ENCODE measurements at places on chromosomes 2 and 18.

DNA sequence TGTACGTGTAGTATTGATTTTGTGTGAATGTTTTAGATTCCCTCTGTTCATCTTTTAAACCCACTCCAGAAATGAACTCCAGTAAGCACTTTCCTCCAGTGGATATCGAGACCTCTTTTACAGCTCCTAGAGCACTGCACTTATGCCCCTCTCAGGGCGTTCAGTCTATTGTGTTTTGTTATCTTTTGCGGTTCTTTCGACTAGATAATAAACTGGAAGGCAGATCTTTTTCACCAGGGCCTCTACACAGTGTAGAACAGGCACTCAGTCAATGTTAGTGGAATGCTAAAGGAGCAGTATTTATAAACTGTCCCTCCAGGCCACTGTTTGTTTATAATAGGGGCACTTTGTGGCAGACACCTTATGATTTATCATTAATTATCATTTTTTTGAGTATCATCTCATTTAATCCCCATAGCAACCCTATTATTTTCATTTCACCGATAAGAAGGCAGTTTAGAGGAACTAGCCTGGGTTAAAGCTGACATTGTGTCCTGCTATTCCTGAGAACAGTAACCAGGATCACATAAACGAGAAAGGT, 742 bp upstream of the SOS1 start:
- DNase-seq, result no peak

DNA sequence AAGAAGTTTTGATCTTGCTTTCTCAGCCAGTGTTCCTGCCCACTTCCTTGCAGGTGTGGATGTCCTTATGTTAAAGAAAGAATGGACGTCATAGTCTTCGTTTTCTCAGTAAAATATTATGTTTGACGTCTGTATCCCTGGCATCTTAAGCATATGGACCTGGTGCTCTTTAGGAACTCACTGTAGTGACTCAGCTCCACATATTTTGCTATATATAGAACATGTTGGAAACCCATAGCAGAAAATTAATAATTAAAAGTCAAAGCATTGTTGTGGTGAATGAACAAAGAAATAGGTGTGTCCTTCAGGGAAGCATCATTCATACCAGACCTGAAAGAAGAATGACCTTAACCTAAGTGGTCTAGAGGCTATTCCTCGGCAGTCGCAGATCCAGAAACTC, 196.1 kb downstream of the MCFD2 start:
- no peak for DNase-seq

- DNase-seq, result no peak
These were observed 23.6 kb downstream of the MALT1 start for GRCh38 chr18:58694720-58695468.

GRCh38 chr2:138276339-138276738, 225.2 kb upstream of the SPOPL start:
- DNase-seq, result no peak

- no peak for DNase-seq
These were observed 74.4 kb downstream of the MAP3K20 start for GRCh38 chr2:173150087-173150486.

DNA sequence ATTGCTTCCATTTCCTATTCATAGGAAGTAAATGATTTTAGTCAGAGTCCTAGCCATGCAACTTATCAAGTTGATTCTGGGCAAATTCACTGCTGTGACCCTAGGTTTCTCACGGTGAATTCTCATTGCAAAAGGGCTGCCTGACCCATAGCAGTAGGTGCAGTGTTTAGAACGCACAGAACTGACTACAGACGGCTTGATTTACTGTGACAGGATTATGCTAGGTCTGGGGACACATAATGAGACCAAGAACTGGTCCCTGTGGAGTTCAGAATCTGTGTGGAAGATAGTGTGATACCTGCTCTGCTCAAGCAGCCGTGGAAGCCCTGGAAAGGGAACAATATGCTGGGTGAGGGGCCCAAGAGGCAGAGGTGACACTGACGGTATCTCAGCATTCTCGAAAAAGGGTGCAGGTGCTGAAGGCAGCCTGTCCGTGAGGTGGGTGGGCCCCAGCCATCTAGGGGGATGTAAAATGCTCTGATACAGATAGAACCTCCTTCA, 46.4 kb downstream of the ABCG8 start:
- DNase-seq, result no peak

GRCh38 chr2:44267796-44268648, 7.3 kb upstream of the SLC3A1 start:
- no peak for DNase-seq

GRCh38 chr2:223469270-223470046, 132.7 kb downstream of the SCG2 start:
- DNase-seq, result no peak

GRCh38 chr18:24989760-24990593, 362.0 kb downstream of the ZNF521 start:
- DNase-seq, result no peak

- DNase-seq, result no peak
These were observed 464.5 kb downstream of the IRS1 start for GRCh38 chr2:226334981-226335720.

GRCh38 chr2:64359892-64360657, 93.9 kb upstream of the LGALSL start:
- no peak for DNase-seq

DNA sequence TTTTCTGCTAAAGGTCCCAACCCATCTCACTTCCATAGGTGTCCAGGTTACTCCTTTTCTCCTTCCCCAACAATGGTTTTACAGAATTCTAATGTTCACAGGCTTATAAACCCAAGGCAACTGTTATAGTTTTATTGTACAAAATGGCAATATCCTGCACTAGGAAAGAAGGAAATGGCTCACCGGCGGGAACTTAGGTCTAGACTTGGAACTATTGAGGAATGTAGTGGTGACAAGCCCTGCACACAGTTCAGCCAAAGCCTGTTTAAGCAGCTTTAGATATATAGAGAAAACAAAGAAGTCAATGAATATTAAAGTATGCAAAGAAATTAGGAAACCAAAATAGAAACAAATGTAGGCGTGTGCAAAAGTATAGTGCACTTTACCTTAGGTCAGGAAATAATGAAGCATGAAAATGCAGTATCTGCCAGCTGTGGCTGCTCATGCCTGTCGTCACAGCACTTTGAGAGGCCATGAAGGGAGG, 22.7 kb upstream of the KCNG3 start:
- no peak for DNase-seq

GRCh38 chr2:763766-764525, 86.7 kb upstream of the TMEM18 start:
- DNase-seq, result no peak

- peak; percentile 100 for DNase-seq
These were observed 495.1 kb upstream of the TCF4 start for GRCh38 chr18:56083097-56083521.

DNA sequence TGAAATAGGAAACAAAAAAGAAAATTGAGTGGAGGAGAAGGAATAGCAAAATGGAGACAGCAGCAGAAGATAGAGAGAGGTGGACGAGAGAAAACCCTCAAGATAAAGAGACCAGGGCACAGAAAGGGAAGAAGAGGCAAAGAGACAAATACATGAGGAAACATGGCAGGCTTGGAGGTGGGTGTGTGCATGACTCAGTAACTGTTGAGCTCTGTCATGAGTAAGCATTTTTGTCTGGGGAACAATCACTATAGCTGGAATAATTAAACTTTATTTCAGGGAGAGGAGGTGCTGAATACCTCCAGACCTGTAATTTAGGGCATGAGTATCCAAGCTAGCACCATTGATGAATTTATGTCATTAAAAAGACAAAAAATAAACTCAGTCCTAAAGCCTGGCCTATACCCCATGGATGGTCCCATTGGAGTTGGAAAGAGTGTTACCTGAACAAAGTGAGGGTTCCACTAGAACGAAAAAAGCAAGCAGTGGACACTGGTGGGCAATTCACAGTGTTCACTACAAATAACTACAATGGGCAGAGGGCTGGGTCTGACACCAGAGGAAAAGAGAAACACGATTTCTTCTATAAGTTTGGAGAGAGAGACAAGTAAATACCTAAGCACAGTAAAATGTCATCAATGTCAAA, 145.5 kb downstream of the ADCYAP1 start:
- DNase-seq, result no peak

- no peak for DNase-seq
These were observed 11.8 kb downstream of the NEU4 start for GRCh38 chr2:241820625-241821384.

DNA sequence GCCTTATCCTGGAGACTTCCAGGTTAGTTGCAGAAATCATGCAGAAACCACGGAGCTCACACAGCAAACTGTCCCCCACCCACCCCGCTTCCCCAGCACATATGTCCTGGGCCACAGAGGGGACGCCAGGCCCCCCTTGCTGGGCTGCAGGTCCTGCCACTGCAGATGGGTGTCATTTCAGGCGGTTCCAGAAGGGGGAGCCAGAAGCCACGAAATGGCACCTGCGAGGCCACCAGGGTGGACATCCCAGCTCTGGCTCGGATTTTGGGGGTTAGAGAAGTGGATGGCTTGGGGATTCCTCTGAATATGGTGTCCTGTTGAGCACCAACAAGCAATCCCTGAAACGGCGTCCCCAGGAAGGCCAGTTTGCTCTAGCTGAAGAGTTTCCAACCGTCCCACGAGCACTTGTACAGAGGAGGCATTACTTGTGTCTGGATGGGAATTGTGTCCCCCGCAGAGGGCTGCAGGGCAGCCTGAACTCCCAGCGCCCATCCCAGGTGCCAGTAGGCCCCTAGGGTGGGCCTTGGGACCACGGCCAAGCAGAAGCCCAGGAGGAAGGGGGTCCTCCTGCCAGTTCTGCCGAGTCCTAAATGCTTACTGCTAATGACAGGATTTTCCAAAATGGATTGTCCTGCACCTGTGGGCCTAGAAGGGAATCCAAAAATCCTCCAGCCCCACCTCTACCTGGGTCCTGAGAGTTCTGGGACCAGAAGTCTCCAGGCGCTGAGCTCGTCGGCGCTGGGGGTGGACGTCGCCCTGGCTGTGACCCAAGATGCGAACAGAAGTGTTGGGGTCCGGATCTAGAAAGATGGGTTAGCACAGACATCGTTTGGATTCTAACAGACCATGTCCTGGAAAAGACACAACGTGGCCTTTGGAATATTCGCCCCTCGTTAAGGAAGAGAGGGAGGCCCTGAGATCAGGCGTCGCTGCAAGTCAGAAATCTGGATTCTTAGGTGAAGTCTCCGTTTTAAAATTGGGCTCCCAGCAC, 14.6 kb upstream of the NFATC1 start:
- DNase-seq, result peak; percentile 77

DNA sequence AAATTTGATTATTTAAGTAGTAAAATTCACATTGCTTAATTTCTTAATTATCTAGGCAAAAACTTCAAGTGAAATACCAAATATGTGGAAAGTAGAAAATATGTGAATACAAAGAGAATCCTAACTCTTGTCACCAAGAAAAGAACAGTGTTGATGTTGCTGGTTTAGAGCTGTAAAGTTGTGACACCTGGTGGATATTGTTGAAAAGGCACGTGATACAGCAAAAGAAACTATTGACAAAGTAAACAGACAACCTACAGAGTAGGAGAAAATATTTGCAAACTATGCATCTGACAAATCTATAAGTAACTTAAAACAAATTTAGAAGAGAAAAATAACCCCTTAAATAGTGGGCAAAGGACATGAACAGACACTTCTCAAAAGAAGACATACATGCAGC, 25.6 kb upstream of the ZC3H15 start:
- peak; percentile 49 for DNase-seq

DNA sequence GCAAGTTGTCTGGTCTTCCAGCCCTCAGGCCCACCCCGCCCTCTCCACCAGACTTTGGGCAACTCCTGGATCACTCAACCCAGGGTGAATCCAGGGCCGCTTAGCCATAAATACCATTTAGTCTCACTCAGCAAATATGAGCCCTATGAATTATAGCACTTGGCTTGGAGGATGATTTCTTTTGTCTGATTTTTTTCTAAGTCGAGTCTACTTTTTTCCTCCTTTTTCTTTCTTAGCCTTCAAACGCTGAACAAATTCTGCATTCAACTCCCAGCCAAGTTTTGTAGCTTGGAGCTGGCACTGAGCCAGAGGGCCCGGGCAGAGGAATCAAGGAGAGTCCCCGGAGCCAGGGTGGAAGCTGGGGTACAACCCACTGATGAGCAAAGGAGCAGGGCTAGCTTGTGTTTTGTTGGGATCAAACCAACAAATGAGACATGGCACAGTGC, 48.7 kb downstream of the SERTAD2 start:
- DNase-seq, result peak; percentile 75

GRCh38 chr2:104598636-104599035, 255.3 kb upstream of the POU3F3 start:
- DNase-seq, result no peak

- peak; percentile 9 for DNase-seq
These were observed 6.6 kb downstream of the ERFE start for GRCh38 chr2:238165288-238165921.

GRCh38 chr2:85314884-85315242, 12.9 kb downstream of the TGOLN2 start:
- DNase-seq, result no peak

DNA sequence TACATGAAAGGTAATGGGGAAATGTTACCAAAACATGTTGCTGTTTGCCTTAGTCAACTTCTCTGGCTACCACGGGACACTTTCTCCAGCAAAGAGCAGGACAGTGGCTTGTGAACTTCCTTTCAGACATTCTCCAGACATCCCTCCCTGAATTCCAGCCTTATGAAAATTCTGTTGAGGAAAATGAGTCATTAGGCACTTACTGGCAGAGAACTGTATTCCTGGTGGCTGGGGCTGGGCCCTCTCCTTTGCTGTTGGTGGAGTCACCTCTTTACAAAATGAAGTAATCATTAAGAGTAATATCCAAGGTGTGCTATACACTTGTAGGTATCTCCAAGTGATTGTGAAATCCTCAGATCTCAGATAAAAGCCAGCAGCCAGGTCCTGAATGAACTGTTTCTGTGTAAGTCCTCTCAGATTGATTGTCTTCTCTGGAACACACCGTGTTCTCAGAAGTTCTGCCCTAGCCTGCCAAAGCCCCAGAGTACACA, 1.3 kb upstream of the FAP start:
- DNase-seq, result no peak

DNA sequence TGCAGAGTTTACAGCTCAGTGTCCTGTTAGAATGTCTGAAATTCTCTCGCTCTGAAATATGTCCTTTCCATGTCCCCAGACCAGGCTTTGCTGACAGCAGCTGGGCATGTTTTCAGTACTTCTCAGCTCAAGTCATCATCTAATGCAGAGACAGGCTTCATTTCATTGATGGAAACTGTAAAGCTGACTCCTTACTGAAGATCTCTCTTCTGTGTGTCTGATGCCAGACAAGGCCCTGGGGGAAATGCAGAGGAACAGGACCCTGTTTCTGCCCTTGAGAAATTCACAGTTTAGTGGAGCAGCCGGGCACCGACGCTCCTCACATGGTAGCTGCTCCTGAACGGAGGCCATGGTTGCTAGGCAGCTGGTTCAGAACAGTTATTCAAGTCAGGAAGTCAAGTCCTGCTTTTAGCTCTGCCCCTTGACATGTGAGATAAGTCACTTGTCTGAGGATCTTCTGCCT, 24.6 kb upstream of the FZD7 start:
- DNase-seq, result peak; percentile 83
